Activated CD4-positive, alpha-beta T cell treated with anti-CD3 and anti-CD28 coated beads, Interleukin-2, amount 10 ng/mL, durations not matched to agents 24 days and 14 days (primary cell): ENCODE measurements at places on chromosomes 2 and 18. TPM values are rescaled to one million over a fixed set of nuclear protein-coding genes. Genes with fewer than 3 reads are reported as not detected.

The POTEE gene
- 1.4 and 2.0 TPM in 2 replicates for total RNA-seq

The ANKRD29 gene
- total RNA-seq: not detected in 2 replicates

The FASTKD2 gene
- total RNA-seq: 39.1 and 39.2 TPM in 2 replicates

The ALKAL2 gene
- total RNA-seq: 0.28 and 0.33 TPM in 2 replicates

The SP110 gene
- 137 and 148 TPM in 2 replicates for total RNA-seq

The MPPE1 gene
- total RNA-seq: 39.2 and 45.8 TPM in 2 replicates

The FBXO36 gene
- 0.71 and 0.77 TPM in 2 replicates for total RNA-seq

The SERPINB11 gene
- total RNA-seq: not detected in 2 replicates

The SLC9A2 gene
- not detected in 2 replicates for total RNA-seq

The LRATD1 gene
- not detected in 2 replicates for total RNA-seq

The PNPT1 gene
- 68.1 and 77.9 TPM in 2 replicates for total RNA-seq

The LYG2 gene
- total RNA-seq: not detected in 2 replicates

The POTEC gene
- total RNA-seq: not detected in 2 replicates

The TIGD1 gene
- 8.5 and 9.4 TPM in 2 replicates for total RNA-seq

The NCKAP5 gene
- not detected in 2 replicates for total RNA-seq

The TWIST2 gene
- not detected in 2 replicates for total RNA-seq

The POLR1B gene
- total RNA-seq: 71.9 and 84.5 TPM in 2 replicates

The NAB1 gene
- total RNA-seq: 34.1 and 37.4 TPM in 2 replicates

The KCNS3 gene
- total RNA-seq: not detected in 2 replicates

The AFF3 gene
- 5.7 and 5.9 TPM in 2 replicates for total RNA-seq

The SKOR2 gene
- not detected in 2 replicates for total RNA-seq

The VWA3B gene
- not detected in 2 replicates for total RNA-seq

The ATOH8 gene
- 0.19 TPM in 1 of 2 replicates, not detected in the other for total RNA-seq

The TMEM131 gene
- 41.7 and 44.1 TPM in 2 replicates for total RNA-seq

The CDK5R2 gene
- total RNA-seq: not detected in 2 replicates

The AQP12B gene
- not detected in 2 replicates for total RNA-seq

The ALPP gene
- not detected in 2 replicates for total RNA-seq

The SPP2 gene
- not detected in 2 replicates for total RNA-seq

The RSAD2 gene
- total RNA-seq: 2.0 and 2.4 TPM in 2 replicates

The FBXO48 gene
- 1.2 TPM in 2 replicates for total RNA-seq

The IDH1 gene
- total RNA-seq: 25.4 and 26.0 TPM in 2 replicates
